Non-pigmented ciliary epithelial cell (primary cell): ENCODE measurements at places on chromosomes 1 and 21.

DNA sequence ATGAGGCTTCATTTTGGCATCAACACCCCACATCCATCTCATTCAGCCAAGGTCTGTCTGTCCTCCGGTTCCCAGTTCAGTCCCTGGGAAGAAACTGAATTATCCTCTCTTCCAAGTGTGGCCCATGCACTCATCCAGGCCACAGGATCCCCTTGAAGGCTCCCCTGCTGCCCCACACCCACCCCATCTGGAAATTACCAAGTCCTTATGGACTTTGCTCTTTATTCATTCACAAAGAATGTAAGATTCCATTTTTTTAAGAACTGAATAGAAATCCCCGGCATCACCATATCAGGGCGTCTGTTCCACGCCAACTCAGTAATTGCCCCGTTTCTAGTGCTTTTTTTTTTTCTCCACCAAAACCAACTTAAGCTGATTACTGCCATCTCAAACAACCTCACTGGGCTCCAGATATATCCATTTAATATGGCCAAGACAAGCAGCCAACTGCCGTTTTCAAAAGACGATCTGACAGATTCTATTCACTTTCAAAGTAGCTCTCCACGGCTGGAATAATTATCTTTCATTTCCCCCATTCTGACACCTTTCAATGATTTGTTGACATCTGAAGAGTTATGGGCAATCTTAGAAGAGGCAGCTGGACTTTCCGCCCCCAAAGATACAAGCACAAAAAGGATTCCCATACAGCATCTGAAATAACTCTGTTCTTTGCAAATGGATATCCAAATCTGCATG is 55.9 kb downstream of the OLIG1 start:
- no peak for DNase-seq

DNA sequence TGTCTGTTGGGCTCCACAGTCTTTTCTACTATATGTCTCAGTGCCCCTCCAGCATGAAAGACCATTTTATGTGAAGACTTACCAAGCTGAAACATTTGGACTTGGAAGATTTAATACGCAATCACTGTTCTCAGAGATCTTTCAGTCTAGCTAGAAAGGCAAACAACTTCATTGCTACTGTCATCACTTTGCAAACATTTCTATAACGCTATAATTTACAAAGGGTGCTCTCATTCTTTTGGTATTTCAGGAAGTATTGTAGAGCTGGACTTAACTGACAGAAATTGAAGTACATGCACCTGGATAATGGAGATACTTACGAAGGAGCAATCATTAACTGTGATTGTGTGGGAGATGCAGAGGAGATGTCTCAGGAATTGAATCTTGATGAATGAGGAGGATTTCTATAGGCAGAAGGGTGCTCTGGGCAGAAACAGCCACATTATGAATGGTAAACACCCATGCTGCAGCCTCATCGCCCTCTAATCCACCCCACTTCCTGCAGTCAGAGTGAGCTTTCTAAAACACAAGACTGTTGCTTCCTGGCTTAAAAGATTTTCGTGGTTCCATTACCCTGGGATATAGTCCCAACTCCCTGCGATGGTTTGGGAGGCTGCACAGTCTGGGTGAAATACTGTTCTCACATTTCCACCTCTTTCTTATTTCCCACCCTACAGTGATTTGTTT is 75.1 kb upstream of the GNG12 start:
- no peak for DNase-seq

DNA sequence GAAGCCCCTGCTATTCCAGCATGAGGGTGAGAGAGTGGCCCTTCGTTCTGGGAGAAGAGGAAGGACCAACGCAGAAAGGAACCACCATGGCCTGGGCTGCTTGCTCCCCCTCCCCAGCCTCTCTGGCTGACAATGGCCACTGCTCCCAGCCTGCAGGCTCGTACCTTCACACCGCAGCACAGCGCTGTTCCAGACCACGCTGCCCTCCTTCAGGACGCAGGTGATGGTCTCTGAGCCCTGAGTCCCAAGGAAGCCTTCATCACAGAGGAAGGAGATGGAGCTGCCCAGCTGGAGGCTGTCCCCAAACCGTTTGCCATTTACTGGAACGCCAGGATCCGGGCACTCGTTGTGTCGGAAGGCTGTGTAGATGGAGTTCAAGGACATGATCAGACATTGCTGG is 124.9 kb upstream of the HMGB4 start:
- DNase-seq = no peak

- no peak for DNase-seq
Measured at GRCh38 chr1:116663821-116664220, 3.7 kb downstream of the IGSF3 start.

DNA sequence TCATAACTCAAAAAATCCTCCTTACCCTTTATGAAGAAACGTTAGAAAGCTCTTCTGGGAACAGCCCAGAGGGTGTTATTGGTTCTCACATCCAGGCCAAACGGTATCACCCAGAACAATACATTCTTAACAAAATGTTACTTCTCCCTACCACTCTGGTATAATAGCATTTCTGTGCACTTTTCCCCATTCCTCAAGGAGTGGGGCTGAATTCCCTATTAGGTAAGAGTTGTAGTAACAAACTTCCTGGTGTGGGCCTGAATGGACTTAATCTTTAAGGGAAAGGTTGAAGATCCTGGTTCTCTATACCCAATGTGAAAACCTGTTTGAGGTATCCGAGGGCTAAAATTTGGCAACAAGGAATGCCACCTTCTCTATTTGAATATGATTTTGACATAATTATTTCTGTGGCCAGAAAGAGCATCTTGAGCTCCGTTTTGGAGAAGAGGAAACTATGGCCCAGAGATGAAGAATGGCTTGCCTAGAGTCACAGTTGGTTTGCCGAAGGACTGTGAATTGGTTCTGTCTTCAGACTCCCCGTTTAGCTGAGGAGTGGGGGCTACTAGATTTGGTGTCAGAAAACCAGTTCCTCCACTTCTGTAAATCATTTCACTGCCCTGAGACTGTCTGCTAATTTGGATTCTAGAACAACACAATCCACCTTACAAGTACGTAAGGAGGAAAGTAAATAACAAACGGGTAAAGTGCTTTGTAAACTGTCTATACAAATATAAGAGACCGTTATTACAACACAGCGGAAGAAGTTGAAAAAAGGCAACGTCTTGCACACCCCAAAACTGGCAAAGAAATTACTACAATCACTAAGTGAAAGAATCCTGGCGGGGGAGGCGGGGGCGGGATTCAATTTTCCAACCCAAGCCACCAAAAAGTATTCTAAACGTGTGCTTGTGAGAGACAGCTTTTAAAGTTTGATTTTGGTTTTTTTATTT is 2.3 kb downstream of the ANP32E start:
- DNase-seq = no peak

DNA sequence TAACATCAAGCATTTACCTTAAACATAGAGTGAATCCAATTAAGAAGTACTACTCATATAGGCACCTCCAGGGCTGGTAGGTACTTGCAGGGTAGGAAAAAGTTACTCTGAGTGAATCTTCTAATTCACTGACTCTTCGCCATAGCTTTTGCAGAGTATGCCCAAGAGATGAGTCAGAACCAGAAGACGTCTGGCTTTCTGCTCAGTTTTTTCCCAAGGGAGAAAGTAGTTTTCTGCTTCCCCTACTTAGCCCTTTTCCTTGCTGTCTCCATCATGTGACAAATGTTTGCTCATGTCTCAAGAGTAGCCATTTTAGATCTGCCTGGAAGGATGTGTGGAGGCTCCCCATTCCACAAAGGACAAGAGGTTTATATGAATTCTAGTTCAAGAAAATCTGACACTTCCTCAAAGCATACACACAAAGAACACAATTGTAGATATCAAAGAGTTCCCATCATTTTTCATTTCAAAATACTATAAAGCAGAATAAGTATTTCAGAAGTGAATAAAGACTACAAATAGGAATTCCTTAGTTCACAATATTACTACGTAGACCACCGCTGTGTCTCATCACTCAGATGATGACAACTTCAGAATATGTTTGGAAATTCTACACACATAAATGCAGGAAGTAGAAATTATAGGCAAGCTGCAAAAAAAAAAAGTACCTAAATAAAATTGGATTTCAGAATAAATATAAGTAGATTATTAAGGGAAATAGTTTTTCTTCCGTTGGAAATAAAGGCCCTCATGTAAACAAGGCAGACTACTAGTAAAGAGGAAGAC is 98.5 kb downstream of the ASH1L start:
- DNase-seq = peak; percentile 70

DNA sequence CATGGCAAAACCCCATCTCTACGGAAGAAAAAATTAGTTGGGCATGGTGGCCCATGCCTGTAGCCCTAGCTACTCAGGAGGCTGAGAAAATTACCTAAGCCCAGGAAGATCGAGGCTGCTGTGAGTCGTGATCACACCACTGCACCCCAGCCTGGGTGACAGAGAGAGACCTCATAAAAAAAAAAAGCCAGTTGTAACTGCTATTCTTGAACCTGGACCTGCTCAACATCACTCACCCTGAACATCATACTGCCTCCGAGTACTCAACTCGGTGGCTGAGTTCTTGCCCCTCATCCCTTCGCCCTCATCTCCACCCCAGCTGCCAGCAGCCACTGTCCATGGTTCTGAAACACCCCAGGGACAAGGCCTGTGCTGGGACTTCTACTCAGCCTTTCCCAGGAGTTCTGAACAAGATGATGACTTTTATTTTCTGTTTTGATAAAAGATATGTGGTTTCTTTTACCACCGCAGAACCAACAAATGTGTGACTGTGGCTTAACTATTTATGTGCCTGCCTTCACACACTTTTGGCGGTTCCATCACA is 5.4 kb upstream of the DISP3 start:
- DNase-seq = no peak
